RPMI7951 (cell line): ENCODE measurements at places on chromosomes 16 and 17.

DNA sequence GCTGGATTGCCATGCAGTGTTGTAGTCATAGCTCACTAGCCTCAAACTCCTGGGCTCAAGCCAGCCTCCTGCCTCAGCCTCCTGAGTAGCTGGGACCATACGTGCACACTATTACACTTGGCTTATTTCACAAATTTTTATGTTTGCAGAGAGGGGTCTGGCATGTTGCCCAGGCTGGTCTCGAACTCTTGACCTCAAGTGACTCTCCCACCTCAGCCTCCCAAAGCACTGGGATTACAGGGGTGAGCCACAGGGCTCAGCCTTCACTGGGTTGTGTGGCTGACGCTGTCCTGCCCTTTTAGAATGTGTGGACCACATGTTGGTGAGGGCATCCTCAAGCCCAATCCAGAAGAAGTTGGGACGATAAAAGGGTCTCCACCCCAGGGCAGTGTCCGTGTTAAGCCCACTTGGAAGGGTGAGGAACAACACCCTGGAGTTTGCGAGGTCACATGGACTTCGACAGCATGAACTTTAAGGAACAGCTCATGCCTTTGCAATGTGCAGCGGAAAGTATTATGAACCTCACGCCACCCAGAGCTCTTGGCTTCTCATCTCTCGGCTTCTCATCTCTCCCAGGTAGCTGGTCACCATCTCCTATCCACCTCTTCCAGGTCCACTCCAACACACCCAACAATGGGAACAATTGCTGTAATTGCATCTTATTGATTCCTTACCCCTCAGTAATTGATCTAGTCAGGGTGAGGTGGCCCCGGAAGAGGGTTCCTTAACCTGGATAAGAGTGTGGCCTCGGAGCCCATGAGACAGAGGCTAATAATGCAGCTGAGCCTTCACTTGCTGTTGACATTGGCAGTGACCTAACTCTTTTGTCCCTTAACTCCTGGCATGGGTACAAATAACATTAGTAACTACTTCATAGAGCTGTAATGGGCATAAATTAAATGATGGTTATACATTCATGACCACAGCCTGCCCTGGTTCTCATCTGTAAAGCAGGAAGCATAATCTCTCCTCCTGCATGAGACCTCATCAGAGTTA, 6.7 kb downstream of the FOXL1 start:
- peak; percentile 62 for DNase-seq

DNA sequence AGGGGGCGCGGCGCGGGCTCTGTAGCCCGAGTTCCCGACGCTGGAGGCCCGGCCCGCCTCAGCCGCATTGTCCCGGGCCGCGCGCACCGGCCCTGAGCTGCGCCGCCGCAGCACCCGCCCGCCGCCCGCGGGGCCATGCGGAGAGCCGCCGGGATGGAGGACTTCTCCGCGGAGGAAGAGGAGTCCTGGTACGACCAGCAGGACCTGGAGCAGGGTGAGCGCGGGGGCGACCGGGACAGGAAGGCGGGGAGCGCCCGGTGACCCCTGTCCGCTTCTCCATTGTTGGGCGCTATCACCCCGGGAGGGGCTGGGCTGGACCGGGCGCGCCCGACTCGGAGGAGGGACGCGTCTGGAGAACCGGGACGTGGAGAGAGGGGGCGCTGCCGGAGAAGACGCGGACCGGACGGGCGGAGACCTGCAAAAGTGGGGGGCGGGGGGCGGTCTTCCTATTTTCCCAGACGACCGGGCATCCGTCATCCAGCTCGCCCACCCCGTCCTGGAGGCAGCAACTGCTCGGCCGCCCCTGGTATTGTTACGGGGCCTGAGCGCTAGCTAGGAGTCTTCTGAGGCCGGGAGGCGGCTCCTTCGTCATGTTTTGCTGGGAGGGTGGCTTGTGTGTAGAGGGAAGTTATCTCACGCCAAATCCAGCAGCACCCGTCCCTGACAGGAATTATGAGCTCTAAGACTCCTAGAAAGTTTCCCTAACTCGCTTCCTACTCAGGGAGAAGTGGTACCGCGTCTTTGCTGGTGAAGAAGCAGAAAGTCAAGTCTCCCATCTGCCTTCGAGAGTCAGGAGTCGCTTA, 678 bp downstream of the CDR2L start:
- peak; percentile 66 for DNase-seq

DNA sequence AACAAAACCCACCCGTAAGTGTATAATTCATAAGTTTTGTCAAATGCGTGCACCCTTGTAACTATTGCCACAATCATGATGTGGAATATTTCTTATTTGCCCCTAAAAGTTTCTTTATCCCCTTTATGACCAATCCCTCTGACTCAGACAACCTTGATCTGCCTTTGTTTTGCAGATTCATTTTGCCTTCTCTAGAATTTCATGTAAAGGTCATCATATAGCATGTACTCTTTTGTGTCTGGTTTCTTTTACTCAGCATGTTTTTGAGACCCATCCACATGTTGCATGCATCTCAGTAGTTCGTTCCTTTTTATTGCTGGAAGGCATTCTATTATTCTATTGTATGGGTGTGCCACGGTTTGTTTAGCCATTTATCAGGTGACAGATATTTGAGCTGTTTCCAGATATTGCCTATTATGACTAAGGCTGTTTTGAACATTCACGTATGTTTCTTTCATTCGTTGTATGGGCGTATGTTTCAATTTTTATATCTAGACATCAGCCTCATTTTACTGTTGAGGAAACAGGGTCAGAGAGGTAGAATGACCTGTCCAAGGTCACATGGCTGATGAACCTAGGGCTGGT, 192.4 kb downstream of the RAB11FIP4 start:
- DNase-seq, result no peak

- DNase-seq, result peak; percentile 45
These were observed 53.0 kb downstream of the TUBD1 start for GRCh38 chr17:59839651-59840328.
